ENCODE measurements at places on chromosomes 1 and 21.
A peak's percentile ranks its signal among the peaks of the same experiment; 100 is the strongest.

DNA sequence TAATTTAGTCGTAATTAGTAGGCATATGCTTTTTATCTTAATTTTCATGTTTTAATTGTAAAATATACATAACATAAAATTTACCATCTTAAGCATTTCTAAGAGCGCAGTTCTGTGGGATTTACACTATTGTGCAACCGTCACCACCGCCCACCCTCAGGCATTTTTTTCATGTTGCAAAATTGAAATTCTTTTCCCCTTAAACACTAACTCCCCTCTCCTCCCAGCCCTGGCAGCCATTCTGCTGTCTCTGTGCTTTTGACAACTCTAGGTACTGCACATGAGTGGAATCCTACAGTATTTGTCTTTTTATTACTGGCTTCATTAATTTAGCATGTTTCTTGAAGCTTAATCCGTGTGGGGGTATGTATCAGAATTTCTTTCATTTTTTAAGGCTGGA is 7.8 kb downstream of the PIK3CD start:
- no peak for DNase-seq

DNA sequence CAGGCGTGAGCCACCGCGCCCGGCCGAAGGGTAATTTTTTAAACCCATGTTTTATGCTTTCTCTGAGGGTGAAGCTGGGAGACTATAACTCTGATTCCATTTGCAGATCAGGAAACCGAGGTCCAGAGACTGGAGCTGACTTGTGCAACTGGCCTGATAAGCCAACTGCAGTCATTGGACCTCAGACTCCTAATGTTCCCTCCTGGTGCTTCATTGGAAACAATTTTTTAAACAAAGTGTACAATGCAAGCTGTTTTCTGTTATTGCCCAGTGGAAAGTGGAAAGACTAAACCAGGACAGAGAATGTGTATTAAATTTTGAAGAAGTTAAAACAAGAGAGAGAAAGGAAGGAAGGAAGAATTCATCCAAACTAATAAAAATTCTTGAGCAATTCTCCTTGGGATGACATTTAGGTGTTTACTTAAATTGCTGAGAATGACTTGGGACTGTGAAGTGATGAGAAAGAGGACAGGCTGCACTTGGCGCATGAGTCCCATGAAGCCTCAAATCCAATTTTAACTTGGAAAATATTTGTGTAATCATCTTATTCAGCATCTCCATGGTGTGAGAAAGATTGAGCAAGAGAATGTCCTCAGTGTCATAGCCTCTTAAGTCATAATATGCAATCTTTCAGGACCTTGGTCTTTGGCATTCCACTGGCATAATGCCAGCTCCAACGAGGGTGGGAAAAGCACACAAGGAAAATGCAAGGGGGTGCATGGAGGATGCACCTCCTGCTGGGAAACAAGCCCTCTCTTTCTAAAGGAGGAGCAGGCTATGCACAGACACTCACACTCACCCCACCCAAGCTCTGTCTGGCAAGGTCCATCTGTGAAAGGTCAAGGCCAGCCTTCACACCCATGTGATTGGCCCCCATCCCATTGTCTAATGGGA is 342.0 kb downstream of the SIPA1L2 start:
- DNase-seq = no peak

GRCh38 chr1:53592985-53593757 is 134.0 kb downstream of the DMRTB1 start:
- DNase-seq = no peak

- no peak for DNase-seq
Observed at GRCh38 chr21:31946231-31946630, 73.4 kb downstream of the HUNK start.

DNA sequence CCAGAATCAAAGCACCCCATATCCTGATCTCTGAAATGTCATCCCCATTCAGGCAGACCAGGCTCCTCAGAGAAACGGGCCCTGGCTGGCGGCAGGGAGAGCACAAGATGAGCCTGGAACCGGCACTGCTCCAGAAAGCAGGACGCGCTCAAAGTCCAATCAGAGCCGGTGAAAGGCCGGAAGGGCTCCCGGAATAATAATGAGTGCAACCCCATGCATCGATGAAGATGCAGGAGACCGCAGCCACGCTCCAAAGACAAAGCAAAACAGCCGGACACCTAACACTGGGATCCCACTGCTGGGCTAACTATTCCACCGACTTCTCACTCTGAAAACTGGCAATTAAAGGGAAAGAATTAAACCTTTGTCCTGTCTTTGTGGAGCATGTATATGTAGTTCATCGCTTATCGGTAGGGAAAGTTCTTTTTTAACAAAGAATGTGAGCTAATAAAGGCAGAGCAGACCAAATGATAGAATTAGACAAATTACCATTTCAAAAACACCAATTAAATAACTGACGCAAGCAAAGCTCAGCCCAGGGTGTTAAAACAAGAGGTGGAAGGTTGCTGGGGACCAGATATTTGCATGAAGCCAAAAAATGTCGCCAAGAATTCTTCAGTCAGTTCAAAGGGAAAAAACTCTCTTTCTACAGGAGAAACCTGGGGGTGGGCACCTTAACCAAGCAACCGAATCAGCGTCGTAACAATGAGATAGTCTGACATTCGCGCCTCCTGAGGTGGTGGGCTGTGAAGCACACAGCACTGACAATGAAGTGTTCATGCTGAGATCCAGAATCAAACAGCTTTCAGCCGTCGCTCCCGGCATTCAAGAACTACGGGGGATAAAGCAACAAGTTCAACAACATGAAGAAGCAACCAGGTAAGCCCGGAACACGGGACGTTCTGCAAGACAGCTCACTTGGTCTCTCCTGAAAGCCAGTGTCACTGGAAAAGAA is 95.2 kb downstream of the NPHP4 start:
- DNase-seq = no peak

DNA sequence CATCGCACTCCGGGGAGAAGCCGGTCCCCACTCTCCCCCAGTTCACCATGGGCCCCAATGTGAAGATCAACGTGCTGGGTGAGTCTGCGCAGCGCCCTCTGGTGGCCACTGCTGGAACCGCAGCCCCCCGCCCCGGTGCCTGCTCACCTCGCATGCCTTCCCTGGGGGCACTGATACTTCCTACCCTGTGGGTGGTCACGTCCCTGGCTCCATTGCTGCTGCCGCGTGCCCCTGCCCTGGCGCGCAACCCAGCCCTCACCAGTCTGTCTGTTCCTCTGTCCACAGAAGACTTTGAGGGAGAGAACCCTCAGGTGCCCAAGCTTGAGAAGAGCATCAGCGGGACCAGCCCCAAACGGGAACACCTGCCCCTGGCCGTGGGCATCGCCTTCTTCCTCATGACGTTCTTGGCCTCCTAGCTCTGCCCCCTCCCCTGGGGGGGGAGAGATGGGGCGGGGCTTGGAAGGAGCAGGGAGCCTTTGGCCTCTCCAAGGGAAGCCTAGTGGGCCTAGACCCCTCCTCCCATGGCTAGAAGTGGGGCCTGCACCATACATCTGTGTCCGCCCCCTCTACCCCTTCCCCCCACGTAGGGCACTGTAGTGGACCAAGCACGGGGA is 7.6 kb downstream of the EFNA3 start:
- DNase-seq = peak; percentile 68

DNA sequence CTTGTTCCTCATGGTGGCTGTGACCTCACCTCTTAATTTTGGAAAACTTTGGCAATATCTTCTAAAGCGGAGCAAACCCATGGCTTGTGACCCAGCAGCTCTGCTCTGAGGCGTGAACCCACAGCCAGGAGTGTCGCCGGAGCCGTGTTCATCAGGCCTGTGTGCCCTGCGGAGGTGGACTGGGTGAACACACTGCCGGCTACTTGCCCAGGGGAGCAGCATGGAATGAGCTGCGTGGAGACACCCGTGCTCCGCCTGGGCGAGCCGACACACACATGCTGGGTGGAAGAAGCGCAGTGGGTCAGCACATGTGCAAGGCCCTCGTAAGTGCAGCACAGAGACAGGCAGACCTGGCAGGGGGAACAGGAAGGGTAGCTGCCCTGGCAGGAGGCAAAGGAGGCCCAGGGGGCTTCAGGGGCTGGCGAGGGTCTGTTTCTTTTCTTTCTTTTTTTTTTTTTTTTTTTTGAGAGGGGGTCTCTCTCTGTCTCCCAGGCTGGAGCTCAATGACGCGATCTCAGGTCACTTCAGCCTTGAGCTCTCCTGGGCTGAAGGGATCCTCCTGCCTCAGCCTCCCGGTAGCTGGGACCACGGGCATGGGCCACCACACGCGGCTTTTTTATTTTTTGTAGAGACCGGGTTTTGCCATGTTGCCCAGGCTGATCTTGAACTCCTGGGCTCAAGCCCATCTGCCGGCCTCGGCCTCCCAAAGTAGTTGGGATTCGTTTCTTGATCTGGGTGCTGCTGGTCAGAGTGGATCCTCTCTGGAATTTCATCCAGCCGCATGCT is 41.8 kb downstream of the AGPAT3 start:
- no peak for DNase-seq

- no peak for DNase-seq
Observed at GRCh38 chr1:232186931-232187330, 443.0 kb downstream of the SIPA1L2 start.

DNA sequence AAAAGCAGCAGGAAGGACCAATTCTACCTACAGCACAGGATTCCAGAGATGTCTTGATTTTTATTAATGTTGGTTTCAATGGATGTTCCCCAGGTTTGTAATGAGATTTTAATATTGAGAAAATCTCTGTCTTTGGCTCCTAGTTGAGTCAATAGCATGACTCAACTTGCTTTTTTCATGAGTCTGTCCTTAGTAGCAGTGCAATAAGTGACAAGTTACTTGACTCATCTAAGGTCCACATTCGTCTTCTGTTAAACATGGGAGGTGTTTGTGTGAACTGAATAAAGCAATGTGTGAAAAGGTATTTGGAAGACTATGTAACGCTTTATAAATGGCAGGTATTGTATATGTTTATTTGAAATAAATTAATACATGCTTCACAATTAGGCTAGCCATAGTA is 645.0 kb upstream of the PTBP2 start:
- no peak for DNase-seq

DNA sequence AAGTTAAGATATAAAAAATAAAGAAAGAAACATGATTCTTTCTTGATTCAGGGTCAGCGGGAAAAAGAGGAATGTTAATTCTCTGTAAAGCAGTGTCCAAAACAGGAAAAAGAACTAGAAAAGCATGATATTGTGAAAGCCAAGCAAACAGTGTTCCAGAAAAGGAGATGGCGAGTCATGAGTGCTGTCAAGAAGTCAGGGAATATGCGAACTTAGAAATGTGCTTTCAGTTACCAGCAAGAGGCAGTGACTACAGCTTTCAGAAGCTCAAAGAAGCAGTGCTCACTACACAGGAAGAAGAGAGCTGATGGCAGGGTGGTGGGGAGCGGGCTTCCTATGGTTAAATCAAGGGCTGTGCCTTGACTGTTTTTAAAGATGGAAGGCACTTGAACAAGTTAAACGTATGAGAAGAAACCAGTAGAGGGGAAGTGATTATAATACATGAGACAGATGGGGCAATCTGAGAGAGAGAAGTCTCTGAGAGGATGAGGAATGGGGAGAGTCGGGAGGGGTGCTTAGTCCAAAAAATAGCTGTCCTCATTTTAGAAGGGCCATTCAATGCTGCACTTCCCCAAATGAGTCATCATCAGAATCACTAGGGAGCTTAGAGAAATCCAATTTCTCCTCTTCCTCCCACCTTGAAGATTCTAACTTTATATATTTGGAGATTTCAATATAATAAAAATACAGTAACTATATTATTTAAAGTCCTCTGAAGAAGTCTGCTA is 90.4 kb downstream of the KCNK1 start:
- DNase-seq = no peak

DNA sequence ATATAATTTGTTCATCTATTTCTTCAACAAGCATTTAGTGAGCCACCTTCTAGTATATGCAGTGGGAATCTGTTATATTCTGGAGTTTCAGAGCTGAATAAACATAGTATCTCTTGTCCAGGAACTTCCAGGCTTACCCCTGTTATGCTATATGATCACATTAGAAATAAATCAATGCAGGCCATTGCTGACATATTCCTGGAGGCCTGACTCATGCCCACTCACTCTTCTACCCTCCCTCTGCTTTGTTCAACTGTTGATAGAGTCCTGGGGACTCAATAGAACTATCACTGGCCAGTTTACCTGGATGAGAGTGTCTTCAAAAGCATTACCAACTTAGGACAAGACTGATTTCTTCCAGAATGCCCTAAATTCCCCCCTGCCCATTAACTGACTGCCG is 29.3 kb upstream of the SRSF10 start:
- DNase-seq = no peak

GRCh38 chr1:186481303-186481888 is 20.5 kb upstream of the PDC start:
- DNase-seq = no peak

DNA sequence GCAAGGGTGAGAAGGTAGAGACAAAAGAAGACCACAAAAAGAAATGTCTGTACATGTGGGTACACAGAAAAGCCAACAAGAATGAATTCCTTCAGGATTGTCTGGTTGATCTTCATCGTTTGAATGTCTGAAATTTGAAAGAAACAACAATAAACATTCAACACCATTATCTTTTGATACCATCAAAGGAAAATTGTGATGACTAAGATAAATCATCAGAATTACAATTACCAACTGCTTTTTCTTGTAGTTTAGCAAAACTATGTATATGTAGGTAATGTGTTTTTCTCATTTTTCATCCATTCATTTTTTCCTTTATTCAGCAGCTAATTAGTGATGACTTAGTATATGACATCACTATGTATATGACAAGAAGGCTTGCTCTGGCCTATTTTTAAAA is at the start of gene OR10X1:
TSS of gene OR10X1 (minus strand) at position 167 of the 400 bp plus-strand sequence. CDS start at position 167, 0 bp downstream.
- DNase-seq = no peak

DNA sequence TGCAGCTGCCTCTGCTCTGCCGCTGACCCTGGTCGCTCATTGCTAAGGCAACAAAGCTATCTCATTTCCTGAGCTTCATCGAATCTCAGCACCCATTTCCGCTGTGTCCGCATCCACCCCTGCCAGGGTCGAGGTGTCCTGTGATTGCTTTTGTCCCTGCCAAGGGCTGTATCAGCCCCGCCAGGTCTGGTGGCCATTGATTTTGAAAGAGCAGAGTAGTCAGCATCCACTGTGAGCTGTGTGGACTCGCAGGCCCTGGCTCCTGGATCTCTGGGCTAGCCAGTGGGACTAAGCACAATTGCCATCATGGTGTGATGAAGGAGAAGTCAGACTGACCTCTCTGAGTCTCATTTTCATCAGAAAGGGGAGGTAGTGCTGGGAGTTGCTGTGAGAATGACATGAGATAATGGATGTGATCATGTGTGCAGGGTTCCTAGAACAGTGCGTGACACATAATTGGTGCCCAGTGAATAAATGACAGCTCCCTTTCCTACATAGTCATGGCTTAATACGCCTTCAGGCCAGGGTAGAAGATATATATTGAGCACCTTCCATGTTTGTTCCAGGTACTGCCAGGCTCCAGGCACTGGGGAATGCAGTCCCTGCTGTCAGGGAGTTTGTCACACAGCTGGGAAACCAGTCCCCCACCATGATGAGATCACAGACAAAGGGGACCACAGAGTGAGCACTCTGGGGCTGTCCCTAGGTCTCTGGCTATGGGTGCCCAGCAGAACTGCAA is 32.1 kb downstream of the NAV1 start:
- DNase-seq = no peak

- no peak for DNase-seq
Observed at GRCh38 chr1:103129796-103130195, 21.5 kb upstream of the COL11A1 start.
